Activated CD4-positive, alpha-beta T cell treated with anti-CD3 and anti-CD28 coated beads, Interleukin-2, amount 10 ng/mL, durations not matched to agents 7 days and 5 days (primary cell): ENCODE measurements at places on chromosomes 11 and 22.

DNA sequence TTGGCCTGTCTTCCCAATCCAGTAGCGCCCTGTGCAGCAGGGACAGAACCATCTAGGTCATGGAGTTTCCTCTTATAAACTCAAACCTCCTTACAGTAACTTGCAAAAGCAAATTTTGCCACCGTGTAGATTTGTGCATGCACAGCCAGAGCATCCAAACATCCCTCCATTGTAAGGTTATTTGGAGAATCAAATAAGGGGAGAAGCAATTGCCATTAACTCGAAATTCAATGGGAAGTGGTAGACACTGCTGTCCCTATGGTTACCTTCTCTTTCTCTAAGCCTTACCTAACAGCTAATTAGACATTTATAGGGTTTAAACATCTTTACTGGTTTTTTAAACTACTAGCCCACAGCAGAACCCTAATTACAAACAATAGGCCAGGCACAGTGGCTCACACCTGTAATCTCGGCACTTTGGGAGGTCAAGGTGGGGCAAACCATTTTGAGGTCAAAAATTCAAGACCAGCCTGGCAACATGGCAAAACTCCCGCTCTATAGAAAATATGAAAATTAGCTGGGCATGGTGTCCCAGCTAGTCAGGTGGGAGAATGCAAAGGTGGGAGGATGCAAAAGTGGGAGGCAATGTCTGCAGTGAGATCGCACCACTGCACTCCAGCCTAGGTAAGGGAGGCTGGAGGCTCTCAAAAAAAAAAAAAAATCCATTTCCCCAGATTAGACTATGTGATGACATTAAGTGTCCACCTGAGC is 6.6 kb downstream of the HSPA8 start:
- peak overlapping the region; percentile 64 for H3K27ac ChIP-seq
- H3K27me3 ChIP-seq, result no peaks in the 10 kb centered on the region
- H3K36me3 ChIP-seq, result peaks cover 62% of the 10 kb centered on the region
- H3K4me1 ChIP-seq, result peaks cover 45% of the 10 kb centered on the region
- no peak overlapping the region for H3K4me3 ChIP-seq
- no peak for DNase-seq

GRCh38 chr11:93908689-93909088 is 58.3 kb upstream of the VSTM5 start:
- no peaks in the 10 kb centered on the region for H3K36me3 ChIP-seq
- no peak overlapping the region for H3K27ac ChIP-seq
- no peaks in the 10 kb centered on the region for H3K4me1 ChIP-seq
- no peak overlapping the region for H3K4me3 ChIP-seq
- DNase-seq, result no peak
- peaks cover 4% of the 10 kb centered on the region for H3K27me3 ChIP-seq

DNA sequence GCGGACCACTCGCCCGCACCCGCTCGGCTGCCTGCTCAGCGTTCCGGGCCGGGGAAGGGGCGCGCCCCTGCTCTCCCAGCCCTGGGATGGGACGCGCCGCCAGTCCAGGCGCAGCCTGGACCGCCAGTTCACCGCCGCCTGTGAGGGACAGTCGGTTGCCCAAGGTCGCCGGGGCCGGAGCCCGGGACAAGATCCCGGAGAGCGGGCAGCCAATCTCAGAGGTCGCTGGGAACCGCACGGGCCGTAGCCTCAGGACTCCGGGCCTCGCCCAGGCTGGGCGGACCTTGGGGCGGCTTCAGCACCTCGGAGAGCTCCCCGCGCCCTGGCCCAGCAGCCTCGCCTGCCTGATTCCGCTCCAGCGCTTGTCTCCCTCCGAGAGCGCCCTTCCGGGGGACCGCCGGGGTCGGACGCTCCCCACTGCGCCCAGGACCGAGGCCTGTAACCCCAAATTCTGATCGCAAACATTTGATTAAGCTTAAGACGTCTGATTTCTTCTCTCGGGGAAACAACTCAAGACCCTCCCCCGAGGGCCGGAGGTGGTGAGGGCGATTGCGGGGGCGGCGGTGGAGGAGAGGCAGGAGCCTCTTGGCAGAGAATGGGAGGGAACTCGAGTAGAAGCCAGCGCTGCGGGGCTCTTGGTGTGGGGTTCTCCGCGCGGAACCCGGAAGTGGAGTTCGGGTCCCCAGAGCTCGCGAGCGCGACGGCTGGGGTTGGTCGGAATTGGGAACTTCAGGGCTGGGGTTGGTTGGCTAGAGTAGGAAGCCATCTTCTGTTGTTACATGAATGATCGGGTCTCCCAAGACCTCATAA is 1.1 kb upstream of the CHRM4 start:
- DNase-seq, result peak; percentile 78
- peaks cover 21% of the 10 kb centered on the region for H3K4me1 ChIP-seq
- H3K4me3 ChIP-seq, result peak overlapping the region; percentile 59

DNA sequence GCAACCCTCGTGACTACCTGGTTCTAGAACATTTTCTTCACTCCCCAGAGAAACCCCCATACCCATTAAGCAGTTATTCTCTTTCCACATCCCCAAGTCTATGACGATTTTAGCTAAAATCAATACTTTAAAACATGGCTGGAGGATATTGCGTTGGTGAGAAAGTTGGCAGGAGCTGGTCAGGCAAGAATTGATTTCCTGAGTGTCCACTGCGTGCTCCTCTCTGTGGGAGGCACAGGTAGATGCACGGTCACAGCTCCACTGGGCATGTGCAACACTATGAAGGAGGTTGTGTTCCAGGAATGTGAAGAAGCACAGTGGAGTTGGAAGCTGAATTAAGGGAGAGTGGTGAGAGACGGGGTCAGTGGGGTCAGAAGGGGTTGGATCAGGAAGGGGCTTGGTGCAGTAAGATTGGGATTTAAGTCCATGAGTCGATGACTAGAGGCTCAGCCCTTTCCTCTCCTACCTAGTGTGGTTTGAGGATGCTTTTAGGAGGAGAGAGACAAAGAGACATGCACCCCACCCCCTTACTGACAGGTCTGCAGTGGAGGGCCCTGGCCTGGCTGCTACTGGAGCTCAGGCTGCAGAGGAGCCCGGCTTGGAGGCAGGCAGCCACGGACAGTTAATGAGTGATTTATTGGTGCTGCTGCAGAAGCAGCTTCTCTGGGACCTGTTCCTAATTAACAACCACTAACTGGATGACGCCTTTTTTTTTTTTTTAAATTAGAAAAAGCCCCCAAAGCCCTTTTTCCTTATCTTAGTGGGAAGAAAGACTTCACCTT is 395.6 kb downstream of the TENM4 start:
- H3K36me3 ChIP-seq, result no peaks in the 10 kb centered on the region
- no peak for DNase-seq
- H3K27me3 ChIP-seq, result no peaks in the 10 kb centered on the region
- no peak overlapping the region for H3K27ac ChIP-seq

- no peak for DNase-seq
- H3K27ac ChIP-seq, result no peak within 1 kb of the TSS
- H3K36me3 ChIP-seq, result no peaks in the 10 kb centered on the region
- peaks cover 49% of the 10 kb centered on the region for H3K27me3 ChIP-seq
Observed at GRCh38 chr11:69818603-69819441, at the start of gene FGF3. Gene FGF3 (minus strand): TSS chr11:69819416. CDS start chr11:69818933, 483 bp downstream.

- no peak overlapping the region for H3K4me3 ChIP-seq
- no peaks in the 10 kb centered on the region for H3K4me1 ChIP-seq
- no peaks in the 10 kb centered on the region for H3K36me3 ChIP-seq
- DNase-seq, result no peak
- H3K27ac ChIP-seq, result no peak overlapping the region
- no peaks in the 10 kb centered on the region for H3K27me3 ChIP-seq
Observed at GRCh38 chr11:122036493-122036892, 79.5 kb downstream of the BLID start.

GRCh38 chr11:74932169-74932568 is 16.7 kb downstream of the XRRA1 start:
- peak overlapping the region; percentile 61 for H3K27ac ChIP-seq
- no peak overlapping the region for H3K4me3 ChIP-seq
- DNase-seq, result no peak
- H3K27me3 ChIP-seq, result no peaks in the 10 kb centered on the region
- peaks cover 17% of the 10 kb centered on the region for H3K4me1 ChIP-seq
- H3K36me3 ChIP-seq, result peaks cover 20% of the 10 kb centered on the region

- peaks cover 85% of the 10 kb centered on the region for H3K36me3 ChIP-seq
- peaks cover 93% of the 10 kb centered on the region for H3K4me1 ChIP-seq
- DNase-seq, result no peak
- H3K4me3 ChIP-seq, result no peak overlapping the region
- no peaks in the 10 kb centered on the region for H3K27me3 ChIP-seq
Observed at GRCh38 chr11:118312328-118312727, 7.8 kb downstream of the CD3E start.

DNA sequence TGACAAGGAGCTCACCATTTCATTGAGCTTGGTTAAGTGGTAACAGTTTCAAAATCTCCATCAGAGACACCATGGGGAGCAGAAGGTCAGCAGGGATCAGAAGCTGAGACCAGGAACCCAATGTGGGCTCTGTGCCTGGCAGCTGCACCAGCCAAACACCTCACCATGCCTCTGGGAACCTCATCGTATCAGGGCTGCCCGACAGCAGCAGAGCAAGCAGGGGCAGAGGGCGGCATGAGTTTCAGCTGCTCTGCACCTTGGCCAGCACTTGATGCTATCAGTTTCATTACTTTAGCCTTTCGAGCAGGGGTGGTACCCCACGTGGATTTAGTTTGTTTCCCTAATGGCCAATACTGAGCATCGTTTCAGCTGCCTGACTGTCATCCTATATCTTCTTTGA is 77.8 kb downstream of the DGCR2 start:
- H3K4me1 ChIP-seq, result no peaks in the 10 kb centered on the region
- peaks cover 30% of the 10 kb centered on the region for H3K36me3 ChIP-seq
- H3K27ac ChIP-seq, result no peak overlapping the region
- H3K27me3 ChIP-seq, result no peaks in the 10 kb centered on the region
- DNase-seq, result no peak

- H3K27ac ChIP-seq, result peak overlapping the region; percentile 41
- H3K36me3 ChIP-seq, result peaks cover 50% of the 10 kb centered on the region
- DNase-seq, result no peak
- no peaks in the 10 kb centered on the region for H3K27me3 ChIP-seq
- H3K4me1 ChIP-seq, result peaks cover 35% of the 10 kb centered on the region
- H3K4me3 ChIP-seq, result no peak overlapping the region
Observed at GRCh38 chr11:14546672-14547071, 26.5 kb upstream of the PSMA1 start.

GRCh38 chr11:115126092-115126491 is 378.1 kb downstream of the CADM1 start:
- H3K27ac ChIP-seq, result no peak overlapping the region
- no peaks in the 10 kb centered on the region for H3K27me3 ChIP-seq

- no peak for DNase-seq
- H3K27me3 ChIP-seq, result no peaks in the 10 kb centered on the region
Observed at GRCh38 chr11:26063915-26064314, 268.0 kb upstream of the ANO3 start.

DNA sequence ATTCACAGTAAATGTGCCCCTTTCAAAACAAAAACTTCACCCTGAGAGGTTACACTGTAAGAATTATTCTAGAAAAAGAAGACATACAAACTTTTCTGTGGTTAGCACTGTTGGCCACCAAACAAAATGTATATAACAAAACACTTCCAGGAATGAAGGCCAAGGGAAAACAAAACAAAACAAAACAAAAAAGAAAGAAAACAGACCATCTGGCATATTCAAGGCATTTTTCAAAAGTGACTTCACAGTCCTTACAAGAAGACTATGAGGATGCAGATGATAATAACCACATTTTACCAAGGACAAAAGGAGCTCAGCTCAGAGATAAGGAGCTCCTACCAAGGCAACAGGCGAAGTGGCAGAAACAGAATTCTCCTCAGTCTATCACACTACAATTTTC is 24.9 kb downstream of the CTSC start:
- H3K4me1 ChIP-seq, result peaks cover 38% of the 10 kb centered on the region
- H3K4me3 ChIP-seq, result no peak overlapping the region
- DNase-seq, result no peak
- H3K27me3 ChIP-seq, result no peaks in the 10 kb centered on the region
- H3K27ac ChIP-seq, result peak overlapping the region; percentile 37

DNA sequence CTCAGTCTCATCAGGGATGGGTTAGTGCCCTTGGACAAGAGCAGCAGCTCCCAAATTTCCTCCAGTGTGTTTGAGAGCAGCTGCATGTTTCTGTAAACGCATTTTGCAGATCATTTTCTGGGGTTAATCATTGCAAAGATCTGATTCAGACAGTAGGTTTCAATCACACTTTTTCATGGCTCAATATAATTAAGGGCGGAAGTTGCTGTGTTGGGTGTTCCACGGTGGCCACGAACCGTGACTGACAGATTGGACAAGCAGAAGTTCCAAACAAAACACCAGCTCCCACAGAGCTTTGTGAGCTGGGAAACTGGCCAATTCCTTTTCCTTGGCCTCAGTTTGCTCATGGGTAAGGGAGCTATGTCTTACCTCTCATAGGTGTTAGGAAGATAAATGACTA is 8.4 kb upstream of the RASSF10 start:
- no peak overlapping the region for H3K27ac ChIP-seq
- DNase-seq, result no peak
- no peaks in the 10 kb centered on the region for H3K36me3 ChIP-seq
- H3K4me3 ChIP-seq, result no peak overlapping the region
- H3K27me3 ChIP-seq, result peaks cover 32% of the 10 kb centered on the region

DNA sequence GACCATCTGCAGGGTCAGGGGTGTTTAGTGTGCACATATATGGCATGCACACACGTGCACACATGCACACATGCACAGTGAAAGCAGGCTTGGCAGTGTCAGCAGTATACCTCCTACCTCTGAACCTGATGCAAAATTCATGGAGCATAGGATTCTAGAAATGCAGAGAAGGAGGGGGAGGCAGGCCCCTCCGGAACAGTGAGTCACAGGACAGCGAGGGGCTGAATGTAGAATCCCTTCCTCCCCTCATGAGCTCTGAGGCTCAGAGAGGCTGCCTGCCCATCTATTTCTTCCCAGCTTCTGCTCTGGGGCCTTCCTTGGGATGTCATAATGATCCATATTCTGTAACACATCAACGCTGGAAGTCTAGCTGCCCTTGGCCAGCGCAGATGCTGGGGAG is 66.7 kb upstream of the NECTIN1 start:
- H3K4me3 ChIP-seq, result no peak overlapping the region
- H3K36me3 ChIP-seq, result no peaks in the 10 kb centered on the region
- H3K4me1 ChIP-seq, result no peaks in the 10 kb centered on the region
- no peak overlapping the region for H3K27ac ChIP-seq
- H3K27me3 ChIP-seq, result peaks cover 4% of the 10 kb centered on the region

DNA sequence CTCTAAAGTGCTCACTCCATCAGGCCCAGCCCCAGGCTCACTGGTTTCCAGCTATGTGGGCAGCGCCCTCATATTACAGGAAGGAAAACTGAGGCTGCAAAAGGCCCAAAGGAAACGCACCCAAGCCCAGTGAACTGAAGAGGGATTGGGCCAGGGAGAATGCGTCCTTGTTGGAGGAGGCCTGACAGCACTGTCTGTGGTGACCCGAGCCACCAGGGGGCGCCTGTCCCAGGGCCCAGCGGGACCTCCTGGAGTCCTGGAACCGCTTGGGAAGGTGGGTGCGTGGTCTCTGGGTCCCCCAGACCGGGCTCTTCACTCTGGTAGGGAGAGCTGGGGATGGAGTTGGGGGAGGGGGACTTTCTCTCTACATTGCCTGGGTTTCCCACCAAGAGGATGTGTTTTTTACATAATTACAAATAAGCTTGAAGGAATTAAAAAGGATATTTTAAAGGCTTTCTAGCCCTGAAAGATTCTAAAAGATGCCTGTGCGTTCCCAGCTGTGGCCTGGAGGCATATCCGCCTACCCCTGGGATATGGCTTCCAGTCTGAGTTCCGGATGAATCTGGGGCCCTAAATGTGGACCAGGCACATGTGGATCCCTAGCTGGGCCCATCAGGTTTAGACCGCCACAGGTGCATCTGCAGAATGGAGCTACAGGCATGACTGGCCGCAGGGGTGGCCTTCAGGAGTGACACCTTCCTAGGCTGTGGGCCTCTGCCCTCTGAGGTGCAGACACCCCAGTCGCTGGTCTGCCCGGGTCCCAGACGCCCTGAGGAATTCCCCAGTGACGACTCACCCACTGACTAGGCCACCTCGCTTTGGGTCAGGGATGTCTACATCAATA is 4.2 kb downstream of the SPI1 start:
- DNase-seq, result peak; percentile 86
- no peaks in the 10 kb centered on the region for H3K36me3 ChIP-seq
- peaks cover 13% of the 10 kb centered on the region for H3K4me1 ChIP-seq
- no peak overlapping the region for H3K27ac ChIP-seq
- H3K4me3 ChIP-seq, result no peak overlapping the region
- no peaks in the 10 kb centered on the region for H3K27me3 ChIP-seq
